Stimulated activated CD4-positive, alpha-beta T cell treated with anti-CD3 and anti-CD28 coated beads, Interleukin-15, amount 100 ng/mL, for 1 hour (primary cell): ENCODE measurements at places on chromosomes 13 and 19.

- no peak for DNase-seq
These were observed 112.5 kb downstream of the KLF5 start for GRCh38 chr13:73171271-73171682.

DNA sequence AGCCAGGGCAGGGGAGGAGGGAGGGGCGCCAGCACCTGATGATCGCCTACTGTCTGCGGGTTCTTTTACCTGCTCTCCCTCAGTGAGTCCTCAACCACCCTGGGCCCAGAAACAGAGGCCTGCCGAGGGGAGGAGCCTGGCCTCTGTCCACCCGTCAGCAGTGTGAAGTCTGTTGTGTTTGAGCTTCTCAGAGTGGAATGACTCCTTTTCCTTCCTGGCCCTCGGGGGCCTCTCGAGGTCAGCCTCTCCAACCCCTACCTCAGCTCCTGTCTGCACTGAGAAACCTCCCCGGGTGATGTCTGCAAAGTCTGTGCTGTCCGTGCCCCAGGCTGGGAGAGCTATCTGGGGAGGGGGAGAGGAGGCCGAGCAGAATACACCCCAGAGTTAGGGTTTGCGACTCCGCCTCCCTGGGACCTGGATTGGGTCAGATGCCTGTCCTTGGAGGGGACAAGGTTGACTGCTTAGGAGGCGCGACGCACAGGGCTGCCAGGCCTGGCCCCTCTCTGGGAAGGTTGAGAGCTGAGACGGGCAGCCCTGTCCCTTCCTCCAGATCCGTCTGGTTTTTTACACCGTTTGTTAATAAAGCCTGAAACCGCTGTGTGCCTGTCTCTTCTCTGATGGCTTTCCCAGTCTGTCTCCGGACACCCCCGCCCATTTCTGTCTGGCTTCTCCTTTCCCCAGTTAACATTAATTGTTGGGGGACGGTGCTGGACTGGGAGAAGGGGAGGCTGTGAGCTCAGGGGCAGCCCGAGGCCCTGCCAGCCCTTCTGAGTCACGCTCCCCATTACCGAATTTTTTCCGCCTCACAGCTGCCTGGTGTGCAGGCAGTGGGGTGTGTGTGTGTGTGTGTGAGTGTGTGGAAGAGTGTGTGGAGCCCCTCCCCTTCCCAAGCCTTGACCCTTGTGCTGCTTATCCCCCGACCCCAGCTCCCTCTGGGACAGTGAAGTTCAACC is 989 bp upstream of the SSC5D start:
- DNase-seq, result no peak

- DNase-seq, result no peak
These were observed 27.2 kb upstream of the WDR18 start for GRCh38 chr19:956766-957440.

DNA sequence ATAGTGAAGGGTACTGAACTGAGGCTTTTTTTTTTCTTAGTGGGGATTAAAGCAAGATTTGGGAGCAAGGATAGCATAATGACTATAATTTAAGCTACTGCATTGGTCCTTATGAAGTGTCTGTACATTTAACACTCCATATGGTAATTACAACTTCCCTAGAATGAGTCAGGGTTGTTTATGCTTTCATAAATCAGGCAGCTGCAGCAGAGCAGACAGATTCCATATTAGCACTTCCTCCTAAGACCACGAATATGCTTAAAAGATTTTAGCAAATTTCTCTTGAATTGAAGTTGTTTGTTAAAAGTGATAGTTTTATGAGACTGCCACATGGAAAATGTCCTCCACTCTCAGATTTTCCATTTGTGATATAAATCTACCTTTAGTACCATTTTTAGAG is 401.1 kb upstream of the SPRY2 start:
- no peak for DNase-seq

- DNase-seq, result no peak
These were observed 21.0 kb downstream of the VASP start for GRCh38 chr19:45528149-45528743.

GRCh38 chr13:79647533-79647932 is 166.6 kb downstream of the NDFIP2 start:
- no peak for DNase-seq

GRCh38 chr13:50198508-50198907 is 183.3 kb downstream of the KCNRG start:
- no peak for DNase-seq

DNA sequence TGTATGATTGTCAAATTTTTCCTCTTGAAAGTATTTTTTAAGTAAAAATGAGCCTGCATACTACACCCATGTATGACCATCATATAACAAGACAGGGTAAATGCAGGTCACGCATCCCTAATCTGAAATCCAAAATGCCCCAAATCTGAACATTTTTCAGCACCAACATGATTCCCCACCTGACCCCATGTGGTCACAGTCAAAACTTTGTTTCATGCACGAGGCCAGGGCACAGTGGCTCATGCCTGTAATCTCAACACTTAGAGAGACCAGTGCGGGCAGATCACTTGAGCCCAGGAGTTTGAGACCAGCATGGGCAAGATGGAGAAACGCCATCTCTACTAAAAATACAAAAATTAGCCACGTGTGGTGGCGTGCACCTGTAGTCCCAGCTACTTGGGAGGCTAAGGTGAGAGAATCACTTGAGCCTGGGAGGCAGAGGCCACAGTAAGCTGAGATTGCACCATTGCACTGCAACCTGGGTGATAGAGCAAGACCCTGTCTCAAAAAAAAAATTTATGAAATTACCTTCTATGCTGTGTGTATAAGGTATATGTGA is 63.7 kb upstream of the NPAS1 start:
- DNase-seq, result no peak

- DNase-seq, result no peak
These were observed 8.0 kb upstream of the RPS15 start for GRCh38 chr19:1430246-1430645.

DNA sequence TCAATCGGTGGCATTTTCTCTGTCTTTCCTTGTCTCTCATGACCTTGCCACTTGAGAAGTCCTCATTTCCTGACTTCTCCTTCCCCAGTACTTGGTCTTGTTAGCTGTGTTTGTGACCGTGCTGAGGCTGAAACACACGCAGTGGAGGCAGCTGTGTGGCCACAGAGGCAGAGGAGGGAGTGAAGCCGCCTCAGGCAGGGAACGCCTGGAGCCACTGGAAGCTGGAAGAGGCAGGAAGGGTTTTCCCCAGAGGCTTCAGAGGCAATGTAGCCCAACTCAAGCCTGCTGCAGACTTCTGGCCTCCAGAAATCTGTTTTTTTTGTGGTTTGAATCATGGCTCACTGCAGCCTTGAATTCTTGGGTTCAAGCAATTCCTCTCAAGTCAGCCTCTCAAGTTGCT is 29.2 kb upstream of the ARGLU1 start:
- DNase-seq, result no peak

GRCh38 chr13:107466326-107467099 is 748.8 kb downstream of the LIG4 start:
- DNase-seq, result no peak

GRCh38 chr13:111599791-111600190 is 279.3 kb downstream of the TEX29 start:
- DNase-seq, result no peak

DNA sequence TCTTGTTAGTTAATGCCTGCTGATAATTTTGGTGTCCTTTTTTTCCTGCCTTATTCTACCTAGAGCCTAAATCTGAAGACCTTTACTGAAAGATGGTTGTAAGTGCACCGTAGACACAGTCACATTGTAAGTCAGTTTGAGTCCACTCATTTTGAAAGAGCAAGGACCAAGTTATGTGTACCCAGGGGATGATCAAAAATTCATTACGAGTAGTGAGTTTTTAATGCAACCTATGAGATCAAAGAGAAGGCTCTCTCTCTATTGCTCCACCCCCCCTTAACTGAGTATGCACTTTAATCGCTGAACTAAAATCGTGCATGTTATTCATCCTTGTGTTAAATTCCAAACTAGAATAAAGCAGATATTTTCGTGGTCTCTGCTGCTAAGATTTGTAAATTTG is 1.8 kb downstream of the RAP2A start:
- DNase-seq, result no peak

DNA sequence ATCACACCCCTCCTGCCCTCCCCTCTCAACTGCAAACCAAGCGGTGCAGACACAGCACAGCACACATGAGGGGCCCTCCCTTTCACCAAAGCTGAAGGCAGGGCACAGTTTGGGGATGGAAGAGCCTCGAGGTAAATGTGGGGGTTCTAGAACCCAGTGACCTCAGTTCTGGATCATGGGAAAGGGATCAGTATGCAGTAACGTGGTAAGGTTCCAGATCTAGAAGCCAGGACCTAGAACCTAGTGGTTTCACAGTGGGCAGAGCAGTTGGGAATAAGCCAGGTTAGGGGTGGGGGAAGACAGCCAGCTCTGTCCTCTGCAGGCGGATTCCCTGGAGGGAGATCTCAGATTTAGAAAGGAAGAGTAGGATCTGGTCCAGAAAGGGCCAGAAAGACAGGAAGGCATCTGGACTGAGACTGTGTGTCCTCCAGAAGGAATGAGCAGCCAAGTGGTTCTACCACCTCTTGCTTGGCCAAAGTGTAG is 3.1 kb downstream of the FTL start:
- no peak for DNase-seq
